ENCODE measurements at places on chromosomes 4 and X.

- DNase-seq, result no peak
These were observed 53.4 kb upstream of the STX18 start for GRCh38 chr4:4595252-4595651.

GRCh38 chrX:113933931-113934330 lies 650.0 kb upstream of the HTR2C start:
- DNase-seq, result no peak

DNA sequence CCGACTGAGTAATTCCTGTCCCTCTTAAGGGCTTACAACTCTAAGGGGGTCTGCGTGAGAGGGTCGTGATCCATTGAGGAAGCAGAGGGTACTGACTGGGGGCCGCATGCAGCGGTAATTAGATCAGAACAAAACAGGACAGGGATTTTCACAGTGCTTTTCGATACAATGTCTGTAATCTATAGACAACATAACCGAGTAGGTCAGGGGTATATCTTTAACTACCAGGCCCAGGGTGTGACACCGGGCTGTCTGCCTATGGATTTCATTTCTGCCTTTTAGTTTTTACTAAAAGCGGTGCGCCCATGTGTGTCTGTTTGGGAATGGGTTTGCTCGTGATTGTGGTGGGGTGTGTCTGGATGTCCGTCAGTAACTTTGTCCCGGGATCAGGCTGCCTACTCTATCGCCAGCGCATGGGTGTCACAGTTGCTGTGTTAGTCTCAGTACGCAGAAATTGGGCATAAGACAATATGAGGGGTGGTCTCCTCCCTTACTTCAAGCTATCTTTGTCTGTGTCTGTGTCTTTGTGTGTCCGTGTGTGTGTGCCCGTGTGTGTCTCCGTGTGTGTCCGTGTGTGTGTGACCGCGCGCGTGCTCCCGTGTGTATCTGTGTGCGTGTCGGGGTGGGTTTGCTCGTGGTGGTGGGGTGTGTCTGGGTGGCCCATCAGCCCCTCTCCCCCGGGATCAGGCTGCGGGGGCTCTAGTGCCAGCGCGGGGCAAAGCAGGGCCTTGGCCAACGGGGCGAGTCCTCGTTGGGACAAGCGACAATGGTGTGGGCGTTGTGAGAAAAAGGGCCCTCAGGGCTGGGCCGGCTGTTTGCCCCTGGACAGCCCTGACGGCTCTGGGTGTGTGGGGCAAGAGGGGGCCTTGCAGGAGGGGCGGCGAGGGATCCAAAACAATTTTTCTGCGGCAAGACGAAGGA lies 10.4 kb downstream of the FRG2 start:
- DNase-seq, result no peak

GRCh38 chr4:27046851-27047250 lies 186.2 kb downstream of the STIM2 start:
- DNase-seq, result no peak

DNA sequence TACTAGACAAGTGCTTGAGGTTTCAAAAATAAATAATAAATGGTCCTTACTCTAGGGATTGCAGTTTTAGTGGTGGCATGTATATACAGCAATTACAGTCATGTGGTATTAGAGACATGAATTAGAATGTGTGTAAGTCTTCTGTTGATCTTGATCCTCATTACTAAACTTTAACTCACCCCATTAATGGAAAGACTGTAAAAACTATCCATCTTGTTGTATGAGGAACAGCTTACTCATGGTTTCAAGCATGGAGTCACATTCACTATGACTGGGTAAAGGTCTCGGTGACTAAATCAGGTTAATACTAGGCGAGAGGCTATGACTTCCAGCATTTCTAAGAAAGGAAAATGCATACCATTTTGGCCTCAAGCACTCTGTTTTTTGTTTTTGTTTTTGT lies 107.0 kb upstream of the HPGD start:
- no peak for DNase-seq

GRCh38 chr4:175823015-175823742 lies 11.1 kb upstream of the GPM6A start:
- no peak for DNase-seq

GRCh38 chr4:122167369-122167768 lies 15.2 kb downstream of the BLTP1 start:
- DNase-seq, result no peak

DNA sequence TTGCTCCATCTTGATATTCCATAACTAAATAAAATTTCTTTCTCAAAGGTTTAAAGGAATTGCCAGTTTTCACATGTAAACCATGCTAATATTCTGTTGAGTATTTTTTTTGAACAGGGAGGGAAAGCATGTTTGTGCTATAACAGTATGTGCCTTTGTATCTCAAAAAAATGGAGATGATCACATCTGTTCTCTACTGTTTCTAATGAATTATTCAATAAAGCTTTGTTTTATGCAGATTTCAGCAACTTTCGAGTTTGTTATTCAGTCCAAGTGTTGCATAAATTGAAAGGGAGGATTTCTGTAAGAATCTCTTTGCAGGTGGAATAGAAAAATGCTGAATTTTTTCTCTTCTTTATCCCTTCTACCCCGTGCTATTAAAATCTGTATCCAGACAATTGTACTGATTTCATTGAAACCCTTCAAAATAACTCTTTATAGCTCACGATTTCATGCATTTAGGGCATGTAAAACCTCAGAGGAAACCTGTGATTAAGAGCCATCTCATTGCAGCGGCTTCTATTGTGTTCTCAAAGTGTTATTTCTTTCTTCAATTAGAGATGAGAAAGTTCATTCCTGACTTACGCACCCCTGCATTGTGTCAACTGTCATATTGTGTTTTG lies 42.1 kb downstream of the NEIL3 start:
- DNase-seq, result no peak

DNA sequence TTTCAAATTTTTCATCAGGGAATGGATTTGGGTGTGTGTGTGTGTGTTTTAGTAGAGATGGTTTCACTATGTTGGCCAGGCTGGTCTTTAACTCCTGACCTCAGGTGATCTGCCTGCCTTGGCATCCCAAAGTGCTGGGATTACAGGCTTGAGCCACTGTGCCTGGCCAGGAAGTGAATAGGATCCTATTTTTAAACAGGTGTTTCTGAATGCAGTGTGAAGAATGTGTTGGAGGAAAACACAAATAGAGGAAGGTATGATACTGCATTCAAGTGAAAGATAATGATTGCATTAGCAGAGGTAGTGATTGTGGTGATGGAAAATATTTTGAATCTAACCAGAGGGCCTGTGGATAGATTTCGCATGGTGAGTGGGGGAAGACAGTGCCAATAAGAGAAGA lies 189.6 kb downstream of the TENM3 start:
- DNase-seq, result no peak

DNA sequence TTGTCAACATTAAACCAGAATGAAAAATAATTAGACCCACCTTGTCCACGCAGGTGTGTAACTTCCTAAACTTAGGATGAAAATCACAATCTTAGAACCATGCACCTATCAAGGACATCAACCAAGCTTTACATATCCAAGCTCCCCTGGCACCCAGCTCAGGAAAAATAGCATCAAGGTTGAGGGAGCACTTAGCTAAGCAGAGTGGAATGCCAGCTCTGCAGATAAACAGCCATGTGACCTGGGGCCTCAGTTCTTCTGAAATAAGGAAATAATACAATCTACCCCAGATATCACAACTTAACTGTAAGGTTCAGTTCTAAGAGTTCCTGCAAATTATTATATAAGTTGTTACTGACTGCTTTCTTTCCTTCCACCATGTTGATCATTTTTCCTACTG lies 64.7 kb downstream of the DHX15 start:
- no peak for DNase-seq

DNA sequence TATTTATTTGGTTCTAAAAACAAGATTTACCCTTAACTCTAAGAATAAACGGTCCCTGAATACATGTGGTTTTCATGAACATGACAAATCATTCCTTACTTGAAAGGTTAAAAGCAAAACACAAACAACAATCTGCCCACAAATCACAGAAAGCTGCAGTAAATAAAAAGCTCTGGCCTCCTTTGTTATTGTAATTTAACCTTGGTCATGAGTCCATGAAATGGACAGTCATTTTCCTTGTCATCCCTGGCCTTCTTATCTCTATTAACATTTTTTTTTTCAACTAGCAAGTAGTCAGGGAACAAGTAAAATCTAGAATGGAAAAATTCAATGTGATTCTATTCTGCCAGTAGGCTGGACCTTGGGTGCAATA lies 92.7 kb downstream of the SCD5 start:
- DNase-seq, result no peak

DNA sequence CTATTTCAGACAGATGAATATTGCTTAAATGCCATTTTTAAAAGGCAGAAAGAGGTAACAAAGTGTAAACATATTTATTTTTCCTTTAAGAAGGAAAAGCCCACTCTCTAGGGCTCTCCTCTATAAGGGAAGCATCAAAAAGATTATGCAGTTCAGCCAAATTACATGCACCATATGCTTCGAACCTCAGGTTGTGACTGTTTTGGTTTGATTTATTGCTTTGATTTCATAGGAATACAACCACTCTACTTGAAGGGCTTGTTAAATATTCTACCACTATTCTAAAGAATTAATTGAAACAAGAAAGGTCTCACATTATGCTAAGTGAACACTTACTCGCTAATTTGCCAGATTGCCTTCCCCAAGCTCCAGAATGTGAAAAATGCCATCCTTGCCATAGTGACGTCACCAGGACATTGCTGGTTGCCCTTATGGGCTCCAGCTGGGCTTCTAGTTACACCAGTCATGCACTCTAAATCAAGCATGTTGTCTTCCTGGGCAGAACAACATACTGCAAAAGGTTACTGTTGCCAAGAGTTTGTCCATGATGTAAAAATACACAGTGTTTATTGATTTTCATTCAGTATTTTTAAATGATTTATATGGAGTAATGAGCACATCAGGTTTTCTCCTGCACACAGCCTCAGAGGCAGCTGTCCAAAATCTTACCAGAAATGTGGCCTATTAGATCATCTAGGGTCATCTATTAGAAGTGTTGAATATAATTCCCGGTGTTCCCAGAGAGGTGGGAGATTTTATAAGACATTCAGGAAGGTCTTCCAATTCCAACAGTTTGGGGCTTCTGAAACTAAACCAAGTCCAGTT lies 164.4 kb upstream of the RAPGEF2 start:
- DNase-seq, result no peak

DNA sequence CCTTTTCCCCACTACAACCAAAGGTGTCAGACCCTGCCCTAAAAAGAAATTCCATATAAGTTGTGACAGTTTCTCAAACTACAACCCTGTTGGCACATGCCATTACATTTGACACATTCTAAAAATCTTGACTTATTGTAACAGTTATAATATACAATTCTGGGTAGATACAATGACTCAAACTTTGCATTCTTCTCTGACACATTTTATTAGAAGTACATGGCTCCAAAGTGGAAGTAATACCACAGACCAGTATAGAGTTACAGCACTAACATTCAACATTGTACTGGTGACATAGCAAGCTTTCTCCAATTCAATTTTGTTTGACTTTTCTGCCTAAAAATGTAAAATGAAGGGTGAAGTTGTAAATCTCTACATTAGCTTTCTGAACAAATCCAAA lies 196.6 kb upstream of the ETNPPL start:
- no peak for DNase-seq

- no peak for DNase-seq
These were observed 96.5 kb upstream of the PACRGL start for GRCh38 chr4:20603671-20604313.

DNA sequence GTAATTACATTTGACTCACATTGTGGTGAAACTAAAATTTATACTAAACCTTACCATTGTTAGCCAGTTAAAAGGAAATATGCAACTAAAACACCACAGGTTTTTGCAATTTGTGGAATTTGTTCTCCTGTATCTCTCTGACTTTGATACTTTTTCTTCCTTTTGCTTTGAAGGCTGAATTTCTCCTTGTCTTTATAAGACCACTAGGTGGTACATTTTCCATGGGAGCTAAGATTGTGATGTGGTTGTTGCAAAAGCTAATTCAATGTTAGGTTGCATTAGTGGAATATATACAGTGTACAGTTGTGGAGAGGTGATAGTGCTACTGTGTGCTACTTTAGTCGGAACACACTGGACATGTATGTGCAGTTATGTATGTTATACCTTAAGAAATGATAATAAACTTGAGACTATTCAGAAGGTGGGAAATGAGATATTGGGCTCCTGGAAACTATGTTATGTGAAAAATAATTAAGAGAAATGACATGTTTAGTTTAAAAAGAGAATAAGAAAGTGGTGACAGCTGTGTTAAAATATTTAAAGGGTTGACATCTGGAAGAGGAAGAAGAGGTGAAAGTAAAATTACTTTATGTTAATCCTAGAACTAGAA lies 70.3 kb downstream of the ARL9 start:
- no peak for DNase-seq

DNA sequence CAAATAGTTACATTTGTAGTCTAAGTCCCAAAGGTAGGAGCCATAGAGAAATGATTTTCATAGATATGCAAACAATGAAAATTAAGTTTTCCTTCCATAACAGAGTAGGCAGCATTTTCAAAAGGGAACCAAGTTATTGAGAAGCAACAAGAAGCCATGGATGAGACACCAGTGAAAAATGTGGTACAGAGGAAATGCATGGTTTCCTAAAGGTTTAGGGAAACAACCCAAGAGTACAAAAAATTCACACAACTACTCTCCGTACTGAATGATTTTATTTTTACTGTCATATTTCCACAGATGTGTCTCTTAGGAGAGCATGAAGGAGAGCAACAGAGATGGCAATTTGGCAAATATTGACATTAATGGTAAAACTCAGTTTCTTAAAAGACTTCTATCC lies 1408.9 kb upstream of the PCDH7 start:
- DNase-seq, result no peak

GRCh38 chrX:129631849-129632248 lies 22.9 kb downstream of the APLN start:
- no peak for DNase-seq

DNA sequence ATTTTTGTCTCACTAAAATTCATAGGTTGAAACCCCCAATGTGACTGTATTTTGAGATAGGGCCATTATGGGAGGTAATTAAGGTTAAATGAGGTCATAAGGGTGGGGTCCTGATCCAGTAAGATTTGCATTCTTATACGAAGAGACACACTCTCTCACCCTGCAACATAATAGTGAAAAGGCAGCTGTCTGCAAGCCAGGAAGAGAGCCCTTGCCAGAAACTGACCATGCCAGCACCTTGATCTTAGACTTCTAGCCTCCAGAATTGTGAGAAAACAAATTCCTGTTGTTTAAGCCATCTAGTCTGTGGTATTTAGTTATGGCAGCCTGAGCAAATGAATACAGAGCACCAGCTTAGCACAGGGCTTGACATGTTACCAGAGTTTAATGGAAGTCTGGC lies 17.5 kb upstream of the IGSF1 start:
- DNase-seq, result no peak

DNA sequence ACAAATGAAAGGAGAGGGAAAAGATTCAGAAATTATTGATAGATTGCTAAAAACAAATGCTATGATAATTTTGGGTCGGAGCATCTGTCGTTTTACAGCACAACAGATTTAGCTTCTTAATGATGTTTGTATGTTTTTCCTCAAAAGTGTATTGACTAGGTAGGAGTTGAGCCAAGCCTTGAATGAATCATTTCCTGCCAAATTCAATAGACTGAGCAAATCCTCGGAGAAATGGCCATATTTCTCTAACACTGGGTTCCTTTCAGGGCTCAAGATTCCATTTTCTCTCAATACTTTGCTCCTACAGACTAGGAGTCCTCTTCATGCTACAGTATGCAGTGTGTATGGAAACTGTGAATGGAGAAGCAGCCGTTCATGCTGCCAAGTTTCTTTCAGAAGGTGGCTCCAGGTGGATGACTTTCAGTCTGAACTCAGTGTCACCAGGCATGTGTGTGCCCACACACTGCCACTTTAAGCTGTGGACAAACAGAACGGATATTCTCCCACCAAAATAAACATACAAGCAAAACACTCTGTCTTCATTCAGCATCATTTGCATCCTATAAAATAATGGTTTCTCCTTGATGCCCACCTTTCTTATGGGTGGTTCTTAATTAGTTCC lies 146.0 kb downstream of the TBL1X start:
- DNase-seq, result no peak

GRCh38 chrX:149716632-149717031 lies 4.8 kb downstream of the MAGEA11 start:
- DNase-seq, result no peak

Measured in stimulated activated CD4-positive, alpha-beta T cell treated with anti-CD3 and anti-CD28 coated beads, Interleukin-1b, Interleukin-23, amount 100 ng/mL, for 1 hour (primary cell).